ENCODE measurements at places on chromosomes 7 and 10.

DNA sequence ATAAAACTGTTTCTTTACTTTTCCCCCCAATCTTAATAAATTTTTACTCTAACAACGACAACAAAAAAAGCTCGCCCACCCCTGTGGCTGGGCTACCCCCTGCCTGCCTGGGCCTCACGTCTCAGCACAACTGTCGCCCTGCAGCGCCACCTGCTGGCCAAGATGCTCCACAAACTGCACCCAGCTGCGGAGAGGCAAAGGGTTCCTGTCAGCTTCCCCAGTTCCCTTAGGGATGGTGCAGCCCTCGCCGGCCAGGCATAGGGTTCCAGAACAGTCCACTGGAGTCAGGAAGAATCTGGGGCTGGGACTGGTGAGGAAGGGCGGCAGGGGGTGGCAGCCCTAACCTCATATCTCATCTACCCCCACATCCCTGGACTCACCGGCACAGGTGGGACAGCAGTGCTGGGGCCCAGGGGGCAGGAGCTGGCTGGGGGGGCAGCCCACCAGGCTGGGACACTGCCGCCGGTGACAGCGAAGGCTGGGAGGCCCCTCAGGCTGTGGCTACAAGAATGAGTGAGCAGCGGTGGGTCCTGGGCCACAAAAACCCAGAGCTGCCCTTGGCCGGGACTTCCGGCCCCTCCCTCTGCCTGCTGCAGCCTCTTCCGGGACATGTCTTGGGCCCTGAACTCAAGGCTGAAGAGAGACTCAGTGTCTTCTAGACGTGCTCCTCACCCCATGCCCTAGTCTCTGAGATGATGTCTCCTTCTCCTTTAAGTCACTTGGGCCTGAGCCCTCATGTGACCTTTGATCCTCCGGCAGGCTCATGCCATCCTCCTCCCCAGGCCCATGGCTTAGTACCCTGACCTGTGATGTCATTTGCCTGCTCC is 21.2 kb downstream of the ATP6V1F start:
- peak; percentile 65 for DNase-seq

DNA sequence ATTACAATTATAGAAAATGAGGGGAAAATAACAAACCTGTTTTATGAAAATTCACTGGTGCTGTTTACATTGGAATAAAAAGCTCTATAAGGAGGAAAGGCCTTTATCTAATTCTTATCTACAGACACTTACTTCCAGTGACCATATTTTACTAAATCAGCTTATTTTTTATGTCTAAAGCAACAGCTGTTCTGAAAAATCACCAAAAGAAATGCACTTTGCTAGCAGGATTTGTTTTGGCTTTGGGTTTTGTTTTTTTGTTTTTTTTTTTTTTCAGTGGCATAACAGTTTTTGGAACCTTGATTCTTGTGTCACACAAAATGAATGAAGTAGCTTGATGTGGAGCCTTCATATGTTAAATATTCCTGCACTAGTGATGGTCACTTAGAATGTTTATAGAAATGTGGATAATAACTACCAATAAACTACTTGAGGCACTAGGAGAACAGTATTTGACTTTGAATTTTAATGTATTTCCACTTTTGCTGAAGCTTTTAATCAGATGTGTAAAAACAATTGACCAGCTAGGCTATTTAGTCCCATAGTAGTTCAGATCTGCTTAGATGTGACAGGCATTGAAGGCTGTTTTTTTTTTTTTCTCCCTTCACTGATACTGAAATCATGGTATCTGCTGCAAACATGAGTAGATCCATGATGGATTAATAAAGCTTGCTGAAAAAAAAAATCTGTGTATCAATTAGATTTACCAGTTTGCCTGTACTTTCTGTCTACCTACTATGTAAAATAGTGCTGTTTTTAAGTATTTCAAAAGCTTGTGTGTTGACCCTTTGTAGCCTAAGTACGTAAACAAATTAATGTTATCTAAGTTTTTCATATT is 2.8 kb downstream of the ARL4A start:
- DNase-seq: no peak

DNA sequence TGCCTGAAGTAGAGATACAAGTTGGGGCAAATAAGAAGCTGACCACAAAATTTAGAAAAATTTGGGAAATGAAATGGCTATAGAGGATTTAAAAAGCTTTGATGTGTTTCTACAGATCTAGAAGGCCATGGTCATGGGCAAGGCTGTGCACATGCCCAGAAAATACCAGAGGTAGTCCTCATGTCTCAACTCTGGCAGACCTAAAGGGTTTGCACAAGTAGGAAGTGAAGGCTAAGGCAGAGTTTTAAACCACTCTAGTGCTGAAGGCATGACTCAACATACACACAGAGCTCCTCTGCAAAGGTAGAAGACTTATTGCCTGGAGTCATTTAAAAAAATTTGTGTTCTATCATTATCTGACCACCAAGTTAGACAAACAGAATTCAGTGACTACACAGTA is 364.6 kb downstream of the CCSER2 start:
- no peak for DNase-seq

DNA sequence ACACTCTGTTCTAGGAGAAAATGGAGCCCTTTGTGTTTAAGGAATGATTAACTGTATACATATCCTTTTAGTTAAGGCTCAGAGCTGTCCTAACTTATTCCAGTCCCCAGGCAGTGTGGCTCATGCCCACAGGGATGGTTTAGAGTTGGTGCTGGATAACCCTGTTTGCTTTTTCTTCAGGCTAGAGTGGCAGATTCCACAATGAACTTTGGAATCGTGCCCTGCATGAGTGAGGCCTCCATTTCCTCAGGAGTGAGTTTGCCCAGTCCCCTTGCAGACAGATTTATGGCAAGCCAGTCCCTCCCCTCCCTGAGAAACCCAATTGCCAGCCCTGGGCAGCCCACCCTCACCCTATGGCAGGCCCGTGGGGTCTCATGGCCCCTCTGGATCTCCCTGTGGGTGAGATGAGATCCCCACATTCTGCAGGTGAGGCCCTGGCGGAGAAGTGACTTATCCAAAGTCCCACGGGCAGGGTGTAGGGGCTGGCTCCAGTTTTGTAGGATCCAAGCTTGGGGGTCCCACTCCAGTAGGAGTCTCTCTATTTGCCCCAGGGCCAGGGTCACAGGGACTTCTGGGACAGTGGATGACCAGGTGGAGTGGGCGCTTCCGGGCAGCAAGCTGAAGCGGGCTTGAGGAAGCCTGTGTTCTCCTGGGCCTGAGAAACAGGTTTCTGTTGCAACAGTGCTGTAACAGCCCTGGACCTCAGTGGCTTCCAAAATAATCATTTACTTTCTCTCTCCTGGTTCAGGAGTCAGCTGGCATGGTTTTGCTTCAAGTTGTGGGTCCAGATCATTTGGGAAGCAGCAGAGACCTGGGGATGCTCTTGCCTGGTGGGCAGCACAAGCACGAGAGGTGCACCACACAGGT is 9.0 kb upstream of the COMTD1 start:
- DNase-seq: no peak

GRCh38 chr7:86600506-86601290 is 43.0 kb upstream of the GRM3 start:
- DNase-seq: no peak

- DNase-seq: no peak
These were observed 66.3 kb upstream of the NPVF start for GRCh38 chr7:25294624-25295023.

DNA sequence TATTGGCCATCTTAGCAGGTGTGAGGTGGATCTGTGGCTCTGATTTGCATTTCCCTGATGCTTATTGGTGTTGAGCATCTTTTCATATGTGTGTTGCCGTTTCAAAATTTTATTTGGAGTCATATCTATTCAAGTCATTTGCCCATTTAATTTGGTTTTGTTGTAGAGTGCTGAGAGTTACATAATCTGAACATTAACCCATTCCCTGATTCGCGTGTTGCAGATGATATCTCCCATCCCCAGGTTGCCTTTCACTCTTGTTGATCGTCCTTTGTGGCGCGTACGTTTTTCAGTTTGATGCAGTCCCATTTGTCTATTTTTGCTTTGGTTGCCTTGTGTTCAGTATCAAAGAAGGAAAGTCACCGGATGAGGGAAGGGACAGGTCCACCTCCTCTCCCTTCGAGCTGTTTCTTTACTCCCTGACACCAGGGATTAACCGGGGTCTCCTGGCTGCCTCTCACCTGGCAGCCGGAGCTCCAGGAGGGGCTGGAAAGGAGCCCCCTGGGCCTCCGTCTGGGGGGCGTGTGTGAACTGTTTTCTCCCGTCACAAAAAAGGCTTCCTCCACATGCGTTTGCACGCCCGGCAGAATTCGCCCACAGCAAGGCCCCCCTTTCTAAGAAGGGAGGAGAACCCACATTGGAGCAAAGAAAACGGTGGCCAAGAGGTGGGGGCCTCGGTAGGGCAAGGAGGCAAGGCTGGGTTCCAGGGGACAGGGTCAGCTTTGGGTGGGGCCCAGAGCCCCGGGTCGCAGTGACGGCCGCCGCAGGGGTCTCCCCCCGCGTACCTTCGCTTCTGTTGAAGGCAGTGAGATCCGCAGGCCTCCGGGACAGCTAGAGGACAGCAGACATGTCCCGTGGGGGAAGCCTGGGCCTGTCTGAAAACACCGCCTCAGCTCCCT is 8.3 kb downstream of the MNX1 start:
- DNase-seq: no peak

DNA sequence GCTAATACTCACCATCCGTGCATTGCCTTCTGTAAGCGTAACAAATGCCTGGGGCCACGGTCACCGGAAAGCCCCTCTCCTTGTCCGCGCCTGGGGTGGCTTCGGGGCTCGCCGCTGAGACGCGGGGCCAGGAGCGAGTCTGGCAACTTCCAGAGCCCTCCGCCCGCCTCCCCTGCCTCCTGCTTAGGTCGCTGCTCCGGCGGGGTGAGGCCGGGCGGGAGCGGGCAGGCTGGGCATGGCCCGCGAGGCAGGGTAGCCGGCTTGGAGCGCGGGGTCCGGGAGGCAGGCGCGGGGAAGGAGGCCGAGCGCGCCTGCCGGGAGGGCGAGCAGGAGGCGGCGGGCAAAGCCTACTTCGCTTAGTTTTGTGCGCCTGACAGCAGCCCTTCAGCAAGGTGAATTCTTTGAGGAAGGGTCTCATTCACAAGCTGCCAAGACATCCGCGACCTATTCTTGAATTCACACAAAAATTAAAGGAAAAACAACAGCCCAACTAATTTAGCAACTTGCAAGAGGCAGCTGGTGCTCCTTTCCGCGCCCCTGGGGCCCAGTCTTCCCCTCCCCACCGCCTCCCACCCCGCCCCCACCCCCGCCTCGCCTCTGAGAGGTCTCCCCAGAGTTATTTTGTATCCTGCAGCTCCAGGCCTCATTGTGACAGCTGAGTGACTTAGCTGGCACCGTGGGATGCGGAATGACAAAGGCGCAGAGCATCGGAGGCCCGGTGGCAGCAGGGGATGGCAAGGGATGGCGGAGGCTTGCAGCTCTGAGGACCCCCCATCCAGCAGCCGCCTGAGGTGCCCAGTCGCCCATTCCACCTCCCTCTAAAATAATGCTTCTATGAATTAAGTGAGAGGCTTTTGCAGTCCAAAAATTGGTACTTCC is 12.8 kb upstream of the KAT6B start:
- no peak for DNase-seq

DNA sequence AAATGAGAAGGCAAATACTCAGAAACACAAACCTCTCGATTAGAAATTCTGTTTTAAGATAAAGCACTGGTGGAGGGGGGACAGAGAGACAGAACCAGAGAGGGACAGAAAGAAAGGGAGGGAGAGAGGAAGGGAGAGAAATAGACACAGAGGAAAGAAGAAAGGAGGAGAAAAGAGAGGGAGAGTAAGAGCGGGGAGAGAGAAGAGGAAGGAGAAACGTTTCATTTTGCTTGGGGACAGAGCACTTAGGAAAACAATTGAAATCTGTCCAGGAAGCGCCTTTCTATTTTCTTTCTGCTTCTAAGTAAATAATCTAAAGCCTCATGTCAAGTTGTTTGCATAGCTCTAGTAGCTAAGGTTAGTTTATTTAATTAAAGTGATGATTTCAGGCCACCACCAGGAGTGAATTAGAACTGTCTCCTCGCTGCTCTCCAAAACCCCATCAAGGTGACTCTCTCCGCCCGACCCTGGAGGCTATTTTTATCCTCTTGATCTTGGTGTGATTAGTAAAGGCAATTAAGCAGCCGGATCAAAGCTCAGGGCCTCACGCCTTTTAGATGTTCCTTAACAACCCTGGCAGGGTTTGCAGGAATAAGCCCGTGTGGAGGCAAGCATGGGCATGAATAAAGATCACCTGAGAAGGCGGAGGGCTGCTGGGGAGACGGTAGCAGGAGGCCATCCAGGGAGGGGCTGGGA is 73.4 kb upstream of the INSIG1 start:
- DNase-seq: no peak

DNA sequence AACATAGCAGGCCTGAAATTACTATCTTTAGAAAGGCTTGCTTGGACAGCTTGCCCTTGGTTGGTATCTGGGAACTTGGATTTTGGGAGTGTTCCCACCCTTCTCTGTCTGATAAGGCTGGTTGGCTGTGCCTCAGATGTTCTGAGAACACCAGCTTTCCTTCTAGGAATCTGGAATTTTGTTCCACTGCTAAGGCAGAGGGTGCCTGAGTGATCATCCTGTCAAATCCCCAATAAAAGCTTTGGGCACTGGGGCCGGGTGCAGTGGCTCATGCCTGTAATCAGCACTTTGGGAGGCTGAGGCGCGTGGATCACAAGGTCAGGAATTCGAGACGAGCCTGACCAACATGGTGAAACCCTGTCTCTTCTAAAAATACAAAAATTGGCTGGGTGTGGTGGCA is 5.0 kb downstream of the TRUB1 start:
- DNase-seq: no peak

GRCh38 chr10:34670081-34670480 is 145.0 kb downstream of the PARD3 start:
- no peak for DNase-seq

DNA sequence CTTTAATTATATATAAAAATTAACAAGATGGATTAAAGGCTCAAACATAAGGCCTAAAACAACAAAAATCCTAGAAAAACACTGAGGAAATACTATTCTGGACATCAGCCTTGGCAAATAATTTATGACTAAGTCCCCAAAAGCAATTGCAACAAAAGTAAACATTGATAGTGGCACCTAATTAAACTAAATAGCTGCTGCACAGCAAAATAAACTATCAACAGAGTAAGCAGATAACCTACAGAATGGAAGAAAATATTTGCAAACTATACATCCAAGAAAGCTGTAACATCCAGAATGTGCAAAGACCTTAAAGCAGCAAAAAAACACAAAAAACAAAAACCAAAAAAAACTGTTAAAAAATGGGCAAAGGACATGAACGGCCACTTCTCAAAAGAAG is 384.0 kb upstream of the SEMA3D start:
- no peak for DNase-seq

GRCh38 chr7:1432411-1433082 is 26.7 kb downstream of the MICALL2 start:
- DNase-seq: peak; percentile 78

- no peak for DNase-seq
These were observed 26.1 kb upstream of the GPR26 start for GRCh38 chr10:123640016-123640535.

- DNase-seq: no peak
These were observed 186.1 kb upstream of the ZWINT start for GRCh38 chr10:56547163-56547562.

- DNase-seq: no peak
These were observed 655.9 kb upstream of the IGFBP3 start for GRCh38 chr7:46576950-46577349.

GRCh38 chr10:94623572-94623971 is 60.0 kb upstream of the CYP2C18 start:
- no peak for DNase-seq

GRCh38 chr7:40587419-40587818 is 452.6 kb downstream of the SUGCT start:
- DNase-seq: no peak
